ENCODE measurements at places on chromosomes 1 and 21.

- DNase-seq: no peak
Observed at GRCh38 chr1:242802973-242803372, 278.5 kb upstream of the PLD5 start.

DNA sequence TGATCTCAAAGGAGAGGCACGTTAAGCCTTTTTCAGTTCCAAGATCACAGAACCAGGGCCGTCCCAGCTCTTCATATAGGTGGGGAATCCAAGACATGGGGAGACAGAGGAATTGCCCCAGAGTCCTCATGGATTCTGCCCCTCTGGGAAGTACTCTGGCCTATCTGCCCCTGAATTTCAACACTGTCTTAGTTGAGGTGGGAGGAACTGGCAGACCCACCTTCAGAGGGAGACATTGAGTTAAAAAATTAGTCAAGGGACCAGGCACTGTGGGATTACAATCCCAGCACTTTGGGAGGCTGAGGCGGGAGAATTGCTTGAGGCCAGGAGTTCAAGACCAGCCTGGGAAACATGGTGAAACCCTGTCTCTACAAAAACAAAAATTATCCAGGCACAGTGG, 2.1 kb upstream of the KNCN start:
- no peak for DNase-seq

GRCh38 chr1:147238925-147239820, 3.3 kb upstream of the CHD1L start:
- DNase-seq: no peak

GRCh38 chr21:43208561-43209332, 39.9 kb downstream of the CRYAA start:
- DNase-seq: no peak

DNA sequence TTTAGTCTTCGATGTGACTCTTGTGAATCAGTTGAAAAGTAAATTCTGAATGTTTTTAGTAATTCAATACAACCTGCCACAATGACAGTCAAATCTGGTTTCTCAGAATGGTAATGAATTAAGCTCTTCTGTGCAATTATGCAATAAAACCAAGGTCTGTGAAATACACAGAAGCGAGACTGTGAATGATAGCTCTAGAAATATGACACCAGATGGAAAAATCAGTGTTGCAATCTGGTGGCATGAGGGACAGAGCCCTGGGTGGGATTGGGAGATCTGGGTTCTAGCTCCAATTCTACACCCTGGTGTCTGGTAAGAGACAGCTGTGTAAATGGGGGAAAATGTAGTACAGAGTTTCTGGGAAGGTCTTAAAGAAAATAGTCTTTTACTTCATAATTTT, 586.4 kb upstream of the ZRANB2 start:
- no peak for DNase-seq

Data from SW 1271 (cell line).